ENCODE measurements at places on chromosomes 2 and 18. TPM values are rescaled to one million over a fixed set of nuclear protein-coding genes. Genes with fewer than 3 reads are reported as not detected.

DNA sequence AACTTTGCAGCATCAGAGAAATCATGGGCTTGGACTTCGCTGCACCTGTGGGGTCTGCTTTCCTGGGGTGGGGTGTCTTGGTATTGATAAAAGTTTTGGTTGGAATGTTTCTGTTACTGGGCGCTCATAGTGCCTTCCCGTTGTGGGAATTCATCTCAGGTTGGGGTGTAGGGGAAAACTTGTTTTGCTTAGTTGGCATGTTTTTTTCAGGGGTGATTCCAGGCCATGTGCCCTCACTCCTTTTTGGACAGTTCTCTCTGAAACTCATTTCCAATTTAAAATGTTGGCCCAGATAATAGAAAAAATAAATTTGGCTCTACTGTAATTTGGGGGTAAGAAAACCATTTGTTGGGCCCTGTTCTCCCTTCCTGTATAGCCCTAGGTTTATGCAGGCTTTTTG is 1.5 kb downstream of the LTBP1 start:
- DNase-seq = no peak

DNA sequence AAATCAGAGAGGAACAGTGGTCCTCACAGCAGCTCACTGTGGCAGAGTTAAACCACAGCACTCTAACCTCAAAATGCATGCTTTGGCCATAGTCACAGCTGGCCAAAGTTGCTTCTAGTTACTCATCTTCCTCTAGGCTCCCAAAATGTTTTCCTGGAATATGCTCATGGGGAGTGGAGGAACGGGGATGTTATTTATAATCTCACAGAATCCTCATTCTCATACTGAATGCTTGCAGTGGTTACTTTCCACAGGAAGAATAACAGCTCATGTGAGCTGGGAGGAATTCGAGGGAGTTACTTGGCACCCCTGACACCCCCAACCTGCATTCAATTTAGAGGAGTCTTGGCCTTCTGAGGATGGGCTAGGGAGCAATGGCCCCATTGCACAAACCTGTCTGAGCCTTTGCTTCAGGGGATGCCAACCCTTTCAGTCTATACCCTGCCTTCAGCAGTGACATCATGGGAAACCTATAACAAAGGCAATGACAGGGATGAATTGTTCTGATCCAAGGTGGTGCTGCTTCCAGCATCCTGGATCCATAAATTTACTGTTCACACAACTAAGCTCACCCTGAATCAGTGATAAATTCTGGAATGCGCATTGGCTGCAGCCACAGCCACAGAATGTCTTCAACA is 22.4 kb upstream of the CCBE1 start:
- no peak for DNase-seq

- no peak for DNase-seq
These were observed 32.8 kb upstream of the ZNF396 start for GRCh38 chr18:35409911-35410310.

- DNase-seq = no peak
These were observed 170.6 kb upstream of the SERPINE2 start for GRCh38 chr2:224209555-224210285.

DNA sequence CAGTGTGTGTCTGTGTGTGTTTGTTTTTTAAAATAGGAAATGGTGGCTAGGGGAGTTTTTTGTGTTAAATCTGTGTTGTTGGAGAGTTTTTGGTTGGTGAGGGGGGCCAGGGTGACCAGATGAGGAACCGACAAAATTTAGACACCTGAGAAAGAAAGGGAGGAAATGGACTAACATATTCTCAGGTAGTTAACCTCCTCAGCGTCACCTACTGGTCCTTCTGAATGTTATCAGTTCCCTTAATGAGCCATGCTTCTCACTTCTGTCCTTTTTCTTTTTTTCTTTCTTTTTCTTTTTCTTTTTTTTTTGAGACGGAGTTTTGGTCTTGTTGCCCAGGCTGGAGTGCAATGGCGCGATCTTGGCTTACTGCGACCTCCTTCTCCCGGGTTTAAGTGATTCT is 107.0 kb downstream of the FMNL2 start:
- no peak for DNase-seq

DNA sequence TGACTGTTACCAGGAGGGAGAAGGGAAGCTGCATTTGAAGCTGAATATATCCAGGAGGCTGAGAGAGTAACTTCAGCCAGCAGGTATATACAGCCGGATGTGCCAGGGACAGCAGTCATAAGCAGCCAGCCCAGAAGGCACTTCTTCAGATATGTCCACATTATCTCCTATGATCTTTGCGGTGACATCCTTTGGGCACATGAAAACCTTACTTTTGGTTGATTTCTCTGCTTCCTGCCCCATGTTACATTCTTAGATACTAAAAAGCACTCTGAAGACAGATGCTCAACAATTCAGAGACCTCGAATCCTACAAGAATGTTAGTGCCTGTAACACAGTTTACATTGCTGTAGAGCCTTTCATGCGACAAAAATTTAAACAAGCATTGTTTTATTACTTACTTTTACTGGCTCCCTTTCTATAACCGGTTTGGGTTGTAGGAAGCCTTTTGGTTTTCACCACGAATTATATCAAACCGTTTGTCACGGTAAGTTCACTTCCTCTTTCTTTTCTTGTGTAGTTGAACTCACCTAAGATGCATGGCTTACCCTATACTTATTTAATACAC is 50.3 kb upstream of the TLK1 start:
- no peak for DNase-seq

- no peak for DNase-seq
These were observed 253.4 kb downstream of the TMX3 start for GRCh38 chr18:68461481-68462018.

- no peak for DNase-seq
These were observed 172.7 kb downstream of the HRH4 start for GRCh38 chr18:24633121-24633520.

DNA sequence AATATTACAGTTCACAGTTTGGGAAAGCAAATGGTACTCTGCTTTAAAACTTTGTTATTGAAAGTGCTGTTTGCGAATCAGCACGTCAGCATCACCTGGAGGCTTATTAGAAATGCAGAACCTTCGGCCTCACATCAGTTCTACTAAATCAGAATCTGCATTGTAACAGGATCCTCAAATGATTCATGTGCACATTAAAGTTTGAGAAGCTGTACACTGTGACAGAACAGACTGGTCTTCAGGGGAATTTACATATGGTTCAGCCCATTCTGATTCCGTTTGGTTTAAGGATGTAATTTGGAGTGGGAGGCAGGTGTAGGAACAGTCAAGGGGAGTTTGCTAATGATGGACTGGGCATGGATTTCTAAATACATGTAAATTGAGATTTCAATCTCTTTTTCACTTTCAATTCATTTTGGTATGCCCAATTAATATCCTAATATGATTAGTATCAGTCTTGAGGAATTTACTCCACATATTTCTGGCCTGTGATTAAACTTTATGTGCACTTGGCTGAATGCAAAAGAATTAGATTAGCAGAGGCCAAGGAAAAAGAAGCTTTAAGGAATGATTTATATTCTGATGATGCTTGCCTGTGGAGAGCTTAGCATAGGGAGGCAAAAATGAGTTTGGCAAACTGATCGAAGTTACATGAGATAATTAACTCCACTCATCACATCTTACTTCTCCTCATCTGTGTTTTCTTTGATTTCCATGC is 248.8 kb downstream of the XIRP2 start:
- DNase-seq = no peak

GRCh38 chr2:12074126-12074844 is 327.9 kb downstream of the LPIN1 start:
- DNase-seq = no peak

DNA sequence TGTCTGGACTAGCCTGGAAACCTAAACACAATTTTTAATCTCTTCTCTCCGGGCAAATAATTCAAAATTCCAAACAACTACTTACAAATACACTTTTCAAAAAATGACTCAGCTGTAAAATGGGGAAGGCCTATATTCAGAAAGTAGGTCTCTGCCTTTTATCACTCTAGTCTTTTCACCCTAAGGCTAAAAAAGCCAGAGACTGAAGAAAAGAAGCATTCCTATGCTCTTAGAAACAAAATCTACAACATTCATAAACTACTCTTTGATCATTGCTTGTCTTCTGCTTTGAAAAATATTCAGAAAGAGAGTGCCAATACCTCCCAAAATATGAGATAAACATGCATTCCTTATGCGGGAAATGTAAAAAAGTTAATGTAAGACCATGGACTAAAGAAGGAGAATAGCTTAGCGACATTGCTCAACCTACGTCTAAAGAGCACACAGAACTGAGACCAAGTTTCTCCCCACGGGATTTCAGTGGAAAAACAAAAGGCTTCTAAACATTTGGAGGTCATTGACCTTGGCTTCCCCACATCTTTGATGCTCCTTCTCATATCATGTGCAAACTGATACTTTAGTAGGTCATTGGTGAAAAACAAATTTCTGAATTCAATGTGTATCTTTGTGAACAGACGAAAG is 74.4 kb upstream of the EPB41L3 start:
- no peak for DNase-seq

GRCh38 chr2:149421791-149422190 is 91.4 kb downstream of the LYPD6 start:
- no peak for DNase-seq

GRCh38 chr2:195407783-195408182 is 249.2 kb upstream of the SLC39A10 start:
- DNase-seq = no peak

DNA sequence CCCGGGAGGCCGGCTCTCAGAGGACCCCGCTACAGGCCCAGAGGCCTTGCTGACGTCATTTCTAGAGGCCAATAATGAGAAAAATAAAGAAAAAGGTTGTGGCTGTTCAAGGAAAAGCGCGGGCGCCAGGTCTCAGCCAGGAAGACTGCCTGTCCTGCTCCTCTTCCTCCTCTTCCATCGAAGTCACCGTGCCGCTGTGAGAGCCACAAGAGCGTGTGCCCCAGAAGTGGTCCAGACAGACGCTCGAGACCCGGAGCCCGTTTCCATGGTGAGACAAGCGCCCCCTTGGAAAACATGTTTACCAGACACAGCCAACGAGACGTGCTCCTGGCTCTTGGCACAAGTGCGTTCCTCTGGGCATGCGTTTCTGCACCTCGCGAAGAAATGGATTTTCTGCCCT is 210.5 kb downstream of the HDAC4 start:
- no peak for DNase-seq

- DNase-seq = no peak
These were observed 24.1 kb downstream of the GULP1 start for GRCh38 chr2:188315750-188316149.

DNA sequence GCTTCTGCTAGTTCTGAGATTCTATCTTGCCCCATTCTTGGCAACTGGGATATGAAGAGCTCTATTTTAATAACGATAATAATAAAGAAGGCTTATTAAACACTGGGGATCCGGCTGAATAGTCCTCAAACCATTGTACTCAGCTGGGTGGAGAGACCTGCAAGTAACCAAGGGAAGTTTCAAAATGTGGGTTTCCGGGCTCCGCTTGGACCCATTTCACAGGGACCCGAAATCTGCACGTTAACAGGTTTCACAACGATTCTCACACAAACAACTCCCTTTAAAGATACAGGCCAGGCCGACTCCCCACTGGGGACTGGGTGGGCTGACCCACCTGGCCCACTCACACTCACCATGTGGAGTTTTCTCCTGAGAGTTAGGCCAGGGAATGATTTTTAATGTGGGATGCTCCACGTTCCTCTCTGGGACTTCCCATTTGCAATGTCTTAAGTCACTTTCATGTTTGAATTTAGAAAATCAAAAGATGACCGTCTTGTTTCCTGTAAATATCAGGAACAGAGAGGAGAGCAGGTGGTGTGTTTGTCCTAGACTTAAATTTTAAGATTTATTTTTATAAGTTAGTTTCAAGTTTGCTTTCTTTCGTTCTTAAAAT is 96.3 kb downstream of the SH3RF3 start:
- no peak for DNase-seq

- DNase-seq = no peak
These were observed 25.2 kb downstream of the TMEM18 start for GRCh38 chr2:651951-652373.

- DNase-seq = no peak
These were observed 16.3 kb upstream of the BOK start for GRCh38 chr2:241542278-241542605.

- no peak for DNase-seq
These were observed 61.8 kb downstream of the COX7A2L start for GRCh38 chr2:42298996-42299754.

GRCh38 chr2:63755965-63756364 is 85.7 kb upstream of the UGP2 start:
- no peak for DNase-seq

GRCh38 chr2:33363325-33364298 is 112.8 kb upstream of the RASGRP3 start:
- no peak for DNase-seq

GRCh38 chr2:171655586-171655985 is 31.7 kb upstream of the DYNC1I2 start:
- no peak for DNase-seq

DNA sequence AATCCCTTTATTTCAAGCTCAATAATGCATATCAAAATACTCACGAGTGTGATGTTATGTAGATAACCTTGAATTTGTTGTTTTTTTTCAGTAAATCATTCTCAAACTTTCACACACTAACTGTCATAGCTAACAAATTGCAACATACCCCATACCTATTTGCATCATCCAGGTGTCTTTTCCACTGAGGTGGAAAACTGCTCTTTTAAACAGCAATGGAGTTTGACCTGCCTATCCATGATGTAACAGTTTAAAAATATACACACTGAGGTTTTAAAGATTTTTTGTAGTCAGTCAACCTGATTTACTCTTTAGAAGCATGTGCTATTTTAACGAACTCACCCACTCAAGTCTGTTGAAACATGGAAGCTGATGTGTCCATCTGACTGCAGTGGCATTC is 298.7 kb downstream of the RND3 start:
- DNase-seq = no peak

TDRD15 gene
- 0.14 TPM for total RNA-seq

EXOC6B gene
- 29.6 TPM for total RNA-seq

DNER gene
- 3.3 TPM for total RNA-seq

GCFC2 gene
- 29.2 TPM for total RNA-seq

CCDC74B gene
- 2.0 TPM for total RNA-seq

TTC27 gene
- total RNA-seq = 23.2 TPM

FKBP1B gene
- 7.3 TPM for total RNA-seq

RIT2 gene
- total RNA-seq = not detected

METTL8 gene
- 11.0 TPM for total RNA-seq

DCC gene
- total RNA-seq = not detected

MAPK4 gene
- 4.0 TPM for total RNA-seq

OTOS gene
- not detected for total RNA-seq

SERPINB10 gene
- not detected for total RNA-seq

FSHR gene
- not detected for total RNA-seq

Data from thoracic aorta (tissue), 2 donors.